ENCODE measurements at places on chromosomes 11 and 22.
A peak's percentile ranks its signal among the peaks of the same experiment; 100 is the strongest.

GRCh38 chr22:30485362-30485988, 13.7 kb upstream of the SEC14L3 start:
- DNase-seq: peak; percentile 80

GRCh38 chr11:72581067-72581466, 93.2 kb downstream of the PDE2A start:
- no peak for DNase-seq

- no peak for DNase-seq
Measured at GRCh38 chr11:94768602-94769541, 716 bp downstream of the AMOTL1 start.

DNA sequence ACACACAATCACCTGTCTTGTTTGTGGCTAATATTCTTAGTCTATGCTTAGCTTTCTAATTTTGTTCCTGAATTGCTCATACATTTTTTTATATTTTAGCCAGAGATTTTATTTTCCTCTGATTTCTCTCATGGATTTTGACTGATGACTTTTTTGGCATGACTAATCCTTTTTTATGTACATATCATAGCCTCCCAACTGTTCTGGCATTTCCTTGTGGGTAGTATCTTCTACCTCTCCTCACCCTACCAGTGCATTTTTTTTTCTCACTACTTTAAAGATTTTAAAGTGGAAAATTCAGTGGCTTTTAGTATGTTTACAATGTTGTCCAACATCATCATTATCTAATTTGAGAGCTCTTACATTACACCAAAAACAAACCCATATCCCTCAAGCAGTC, 84.4 kb upstream of the TENM4 start:
- no peak for DNase-seq

DNA sequence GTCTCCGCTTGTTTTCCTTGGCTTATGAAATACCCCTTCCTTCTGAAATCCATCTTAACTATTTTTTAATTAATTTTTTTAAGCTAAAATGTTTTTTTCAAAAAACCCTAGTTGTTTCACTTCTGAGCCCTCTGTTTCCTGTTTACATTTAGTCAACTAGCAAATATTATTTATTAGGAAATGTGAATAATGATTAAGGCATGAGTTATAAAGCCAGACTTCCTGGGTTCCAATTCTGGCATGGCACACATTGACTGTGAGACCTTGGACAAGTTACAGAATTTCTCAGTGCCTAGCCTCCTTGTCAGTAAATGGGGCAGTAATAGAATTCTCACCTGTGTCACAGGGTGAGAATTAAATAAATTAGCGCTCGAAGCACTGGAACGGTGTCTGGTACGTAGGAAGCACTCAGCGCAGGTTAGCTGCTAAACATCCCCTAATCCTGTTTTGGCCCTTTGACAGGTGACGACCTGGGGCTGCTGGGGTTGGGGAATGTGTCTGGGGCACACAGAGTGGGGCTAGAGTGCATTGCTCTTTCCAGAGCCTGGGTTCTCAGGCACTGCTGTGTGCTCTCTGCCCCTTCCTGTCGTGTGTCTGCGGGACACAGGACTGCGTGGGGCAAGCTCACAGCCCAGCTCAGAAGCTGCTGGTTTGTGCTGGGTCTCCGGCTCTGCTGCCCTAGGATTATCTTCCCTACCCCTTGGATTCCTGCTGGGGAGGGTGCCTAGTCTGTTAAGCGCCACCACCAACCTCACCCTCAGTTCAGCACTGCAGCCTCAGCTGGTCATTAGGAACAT, 13.1 kb downstream of the PANX1 start:
- DNase-seq: no peak

DNA sequence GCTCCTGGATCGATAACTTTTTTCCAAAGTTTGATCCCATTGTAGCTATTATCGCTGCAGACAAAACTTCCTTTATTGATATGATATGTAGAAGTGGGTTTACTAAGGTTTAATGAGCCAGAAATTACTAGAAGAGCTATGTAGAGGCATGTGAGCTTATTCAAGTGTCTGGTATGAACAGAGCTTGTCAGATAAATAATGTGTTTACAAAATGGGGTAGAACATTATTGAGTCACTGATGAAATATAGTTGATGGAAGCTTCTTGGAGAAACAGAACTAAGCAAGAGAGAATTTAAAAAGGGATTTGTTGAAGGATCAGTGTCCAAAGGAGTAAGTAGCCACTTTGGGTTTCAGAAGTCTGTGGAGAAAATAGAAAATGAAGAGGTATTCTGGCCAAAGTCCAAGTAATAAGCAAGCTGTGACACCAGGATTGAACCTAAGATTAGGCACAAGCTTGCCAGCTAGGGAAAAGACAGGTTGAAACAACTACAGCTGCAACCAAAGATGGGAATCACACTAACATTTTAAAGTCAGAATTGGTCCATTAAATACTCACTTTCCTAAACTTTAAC, 104.3 kb downstream of the MAML2 start:
- no peak for DNase-seq

DNA sequence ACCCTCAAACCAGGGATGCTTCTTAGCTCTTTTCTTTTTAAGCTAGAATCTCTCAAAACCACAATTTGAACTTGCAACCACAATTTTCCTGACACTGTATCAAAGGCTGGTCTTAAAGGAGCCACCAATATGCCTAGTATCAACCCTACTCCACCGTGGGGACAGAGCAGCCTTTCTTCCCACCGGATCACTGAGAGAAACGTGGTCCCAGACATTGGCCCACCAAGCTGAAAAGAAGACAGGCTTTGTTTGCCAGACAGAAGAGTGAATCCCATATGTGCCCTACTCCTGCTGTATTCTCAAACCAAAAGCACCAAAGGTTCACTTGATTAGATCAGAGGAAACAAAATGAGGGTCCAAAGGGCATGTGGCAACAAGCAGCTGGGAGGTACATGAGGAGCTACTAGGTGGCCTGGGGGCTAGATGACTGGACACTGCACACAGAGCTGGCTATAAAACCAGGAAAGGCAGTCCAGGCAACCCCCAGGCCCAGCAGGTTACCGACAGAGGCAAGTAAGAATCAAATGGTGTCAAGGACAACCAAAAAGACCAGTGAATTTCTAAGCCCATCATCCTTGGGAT, 3.6 kb upstream of the VWCE start:
- no peak for DNase-seq

GRCh38 chr11:116631201-116631600, 141.6 kb downstream of the BUD13 start:
- no peak for DNase-seq

DNA sequence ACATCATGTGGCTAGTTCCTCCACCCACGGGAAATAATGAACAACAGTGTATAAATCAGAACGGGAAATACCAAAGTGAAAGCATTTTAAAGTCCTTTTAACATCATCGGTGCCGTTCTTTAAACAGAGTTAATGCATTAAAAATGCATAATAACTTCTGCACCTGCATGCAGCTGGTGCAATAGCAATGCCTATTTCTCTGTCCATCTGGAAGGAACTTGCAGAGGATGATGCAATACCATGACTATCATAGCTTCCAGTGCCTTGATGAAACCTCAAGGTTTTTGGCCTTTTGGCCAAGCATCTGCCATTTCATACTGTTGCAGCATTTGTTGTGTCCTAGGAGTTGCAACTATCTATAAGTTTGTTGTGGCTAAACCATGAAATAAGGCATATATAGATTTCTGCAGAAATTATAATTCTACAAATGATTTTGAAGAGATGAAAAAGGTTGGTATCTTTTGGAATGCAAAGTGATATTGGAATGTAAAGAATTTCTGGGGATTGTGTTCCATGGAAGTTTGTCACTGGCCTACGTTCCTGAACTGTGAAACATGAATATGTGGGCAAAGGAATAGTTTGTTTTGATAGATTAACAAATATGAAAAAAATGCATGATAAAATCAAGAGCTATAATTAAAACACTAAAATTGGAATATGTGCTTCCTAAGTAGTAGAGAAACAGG, 9.8 kb upstream of the EIF3F start:
- DNase-seq: peak; percentile 49

DNA sequence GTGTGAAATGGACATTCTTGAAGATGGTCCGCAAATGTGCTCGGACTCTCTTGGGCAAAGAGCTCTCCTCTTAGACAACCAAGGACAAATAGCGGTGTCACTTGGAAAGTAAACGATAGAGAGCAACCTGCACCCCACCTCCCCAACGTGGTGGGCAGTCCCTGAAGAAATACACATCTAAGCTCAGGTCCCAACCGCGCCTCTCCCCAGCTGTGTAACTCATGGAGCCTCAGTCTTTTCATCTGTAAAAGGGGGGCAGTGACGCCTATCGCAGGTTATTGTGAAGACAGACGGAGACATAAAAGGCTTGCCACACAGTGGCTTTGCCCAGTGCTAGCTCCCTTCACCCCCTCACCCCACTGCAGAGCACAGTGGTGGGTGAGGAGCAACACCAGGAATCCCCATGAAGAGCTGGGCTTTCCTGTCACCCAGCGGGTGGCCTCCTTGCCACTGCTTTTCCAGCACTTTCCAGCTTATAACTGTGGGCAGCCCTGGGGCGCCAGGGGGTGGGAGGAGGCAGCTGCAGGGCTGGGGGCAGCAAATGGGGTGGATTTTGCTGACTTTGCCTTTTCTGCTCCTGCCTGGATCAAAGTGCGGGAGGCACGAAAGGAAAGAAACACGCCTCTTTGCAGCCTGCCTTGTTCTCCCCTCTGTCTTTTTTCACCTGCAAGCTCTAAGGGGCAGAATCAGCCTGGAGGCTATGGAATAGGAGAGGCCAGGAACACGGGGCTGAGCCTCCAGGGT, 73.7 kb upstream of the TSPAN18 start:
- no peak for DNase-seq

GRCh38 chr11:120261321-120261720, 21.4 kb downstream of the POU2F3 start:
- DNase-seq: no peak

GRCh38 chr11:93895106-93895862, 44.9 kb upstream of the VSTM5 start:
- peak; percentile 47 for DNase-seq

DNA sequence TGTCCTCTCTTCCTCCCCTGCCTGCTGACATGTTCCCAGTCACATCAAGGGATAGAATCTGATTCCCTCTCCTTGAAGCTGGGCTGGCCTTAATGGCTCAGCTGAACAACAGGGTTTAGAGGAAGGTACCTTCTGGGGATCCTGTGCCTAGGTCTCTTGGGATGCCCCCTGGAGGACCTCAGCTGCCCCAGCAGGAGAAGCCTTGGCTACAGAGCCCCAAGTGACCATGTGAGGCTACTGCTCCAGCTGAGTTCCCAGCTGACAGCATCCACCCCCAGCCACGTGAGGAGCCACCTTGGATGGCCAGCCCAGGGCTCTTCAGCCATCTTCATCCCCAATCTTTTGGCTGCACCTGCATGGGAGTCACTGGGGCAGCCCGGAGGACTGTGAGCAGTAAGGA, 1499.3 kb downstream of the TBC1D22A start:
- DNase-seq: no peak

GRCh38 chr11:106879832-106880546, 138.3 kb downstream of the GUCY1A2 start:
- DNase-seq: no peak

DNA sequence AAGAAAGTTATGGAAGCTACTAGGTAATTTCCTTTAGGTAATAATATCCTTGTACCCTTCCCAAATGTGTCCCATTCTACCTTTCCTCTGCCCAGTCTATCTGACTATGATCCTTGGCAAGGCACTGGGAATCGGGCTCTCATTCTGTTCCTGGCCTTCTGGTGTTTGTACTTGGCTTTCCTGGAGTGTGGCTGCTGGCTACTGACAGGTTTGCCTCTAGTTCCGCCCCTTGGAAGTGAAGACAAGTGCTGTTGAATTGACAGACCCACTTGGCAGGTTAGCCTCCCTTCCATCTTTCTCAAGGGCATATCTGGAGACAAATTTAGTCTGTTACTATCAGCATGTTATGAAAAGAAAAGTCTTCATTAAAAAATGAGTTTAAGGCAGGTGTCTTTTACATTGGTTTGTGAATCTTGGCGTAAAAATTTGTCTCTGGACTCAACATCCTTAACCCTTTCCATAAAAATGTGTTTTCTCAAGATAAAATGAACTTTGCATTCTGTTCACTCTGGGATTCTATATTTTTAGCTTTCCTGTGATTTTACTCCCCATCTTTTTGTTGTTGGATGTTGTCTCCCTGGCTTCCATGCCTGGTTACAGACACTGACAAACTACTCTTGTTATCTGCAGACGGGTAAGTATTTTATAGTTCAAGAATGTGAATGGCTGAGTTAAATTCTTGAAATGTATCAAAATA, 287.4 kb upstream of the PDGFD start:
- no peak for DNase-seq

Measured in HTR-8/SVneo (cell line).